ENCODE measurements at places on chromosomes 5 and 9. TPM values are rescaled to one million over a fixed set of nuclear protein-coding genes. Genes with fewer than 3 reads are reported as not detected.

Gene RFK
- polyA plus RNA-seq, result 92.5 TPM

DNA sequence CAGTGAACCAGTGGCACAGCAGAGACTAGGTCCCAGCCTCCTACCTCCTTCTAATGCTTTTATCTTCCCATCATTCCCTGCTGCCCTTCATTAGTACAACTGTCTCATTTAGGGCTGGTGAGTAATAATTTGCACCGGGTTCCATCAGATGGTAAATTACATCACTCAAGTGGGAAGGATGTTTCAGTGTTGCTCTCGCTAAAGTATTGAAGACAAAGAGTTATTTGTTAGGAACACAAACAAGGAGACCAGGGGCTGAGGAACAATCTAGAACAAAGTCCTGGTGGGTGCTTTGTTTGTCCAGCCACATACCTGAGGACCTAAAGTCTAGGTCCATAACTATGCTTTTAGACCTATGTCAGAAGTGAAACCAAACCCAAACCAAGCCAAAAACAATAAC lies 52.4 kb downstream of the SEC61B start:
- H3K4me1 ChIP-seq, result no peaks in the 10 kb centered on the region
- no peak overlapping the region for H3K4me3 ChIP-seq
- no peaks in the 10 kb centered on the region for H3K36me3 ChIP-seq
- DNase-seq, result no peak

Gene SPATA31D4
- not detected for polyA plus RNA-seq

DNA sequence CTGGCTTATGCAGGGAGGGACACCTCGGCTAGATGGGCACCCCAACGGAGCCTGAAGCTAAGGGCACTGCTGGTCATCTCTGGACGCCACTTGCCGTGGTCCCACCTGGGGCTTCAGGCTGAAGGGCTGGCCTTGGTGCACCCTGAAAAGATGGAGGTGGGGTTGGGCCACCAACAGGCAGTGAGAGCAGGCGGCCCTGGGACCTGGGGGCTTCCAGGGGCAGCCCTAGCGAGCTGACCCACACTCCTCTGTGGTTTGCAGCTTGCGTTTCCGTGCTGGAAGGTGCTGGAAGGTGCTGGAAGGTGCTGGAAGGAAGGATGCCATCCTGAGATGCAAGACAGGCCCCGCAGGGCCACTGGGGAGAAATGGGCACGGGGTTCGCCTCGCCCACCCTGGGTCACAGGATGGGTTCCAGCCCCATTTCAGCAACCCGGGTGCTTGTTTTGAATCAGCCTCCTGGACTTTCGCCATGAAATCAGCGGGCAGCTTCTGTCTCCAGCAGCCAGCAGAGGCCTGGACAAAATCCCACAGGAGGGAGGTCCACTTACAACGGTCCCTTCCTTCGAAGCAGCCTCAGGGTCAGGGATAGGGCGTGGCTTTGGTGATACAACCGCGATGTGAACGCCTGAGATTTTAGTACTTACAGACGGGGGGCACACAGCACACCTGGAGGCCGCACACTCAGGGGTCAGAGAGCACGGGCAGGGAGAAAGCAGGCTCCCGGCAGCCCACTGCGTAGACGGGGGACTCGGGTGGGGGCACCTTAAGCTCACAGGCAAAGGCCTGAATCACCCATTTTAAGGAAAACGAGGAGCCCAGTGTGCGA lies 303.1 kb upstream of the IRX4 start:
- no peaks in the 10 kb centered on the region for H3K27me3 ChIP-seq
- H3K27ac ChIP-seq, result no peak overlapping the region
- H3K4me3 ChIP-seq, result no peak overlapping the region
- H3K4me1 ChIP-seq, result no peaks in the 10 kb centered on the region
- no peak for DNase-seq
- no peaks in the 10 kb centered on the region for H3K36me3 ChIP-seq

Gene OR13C8
- not detected for polyA plus RNA-seq

DNA sequence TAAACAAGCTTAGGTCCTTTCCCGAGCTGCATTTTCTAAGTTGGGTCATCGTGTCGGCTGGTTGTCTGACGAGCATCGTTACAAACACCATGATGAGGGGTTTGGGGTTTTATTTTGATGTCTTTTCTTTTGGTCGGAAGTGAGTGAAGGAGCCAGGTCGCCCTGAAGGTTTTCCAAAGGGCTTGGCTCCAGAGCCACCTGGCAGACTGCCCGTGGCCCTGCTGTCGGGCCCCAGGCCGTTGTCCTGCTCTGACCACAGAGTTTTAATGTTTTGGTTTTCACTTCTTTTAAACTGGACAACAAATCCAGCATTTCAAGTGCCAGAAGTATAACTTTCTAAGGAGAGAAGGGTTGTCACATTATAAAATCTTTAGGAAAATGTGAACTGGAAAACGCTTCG lies 42.3 kb downstream of the TENT4A start:
- no peaks in the 10 kb centered on the region for H3K4me1 ChIP-seq
- DNase-seq, result peak; percentile 56
- H3K27me3 ChIP-seq, result no peaks in the 10 kb centered on the region
- H3K27ac ChIP-seq, result no peak overlapping the region
- H3K4me3 ChIP-seq, result no peak overlapping the region

DNA sequence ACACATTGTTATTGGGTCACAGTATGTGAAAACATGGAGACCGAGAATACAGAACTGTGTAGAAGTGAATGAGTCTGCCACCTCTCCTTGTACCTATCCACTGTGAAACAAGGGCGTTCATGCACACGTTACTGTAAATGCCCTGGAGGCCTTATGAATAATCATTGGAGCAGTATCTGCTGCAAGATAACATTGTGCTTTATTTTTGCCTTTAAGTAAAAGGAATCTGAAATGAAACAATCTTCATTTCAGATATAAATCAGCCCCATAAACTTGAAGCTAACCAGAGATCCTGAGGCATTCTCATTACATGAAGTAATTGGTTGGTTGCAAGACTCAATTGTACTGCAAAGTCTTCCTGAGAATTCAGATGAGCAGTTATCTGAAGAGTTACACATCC lies 419.6 kb downstream of the KDM4C start:
- H3K36me3 ChIP-seq, result no peaks in the 10 kb centered on the region
- no peak overlapping the region for H3K4me3 ChIP-seq
- DNase-seq, result no peak
- peaks cover 21% of the 10 kb centered on the region for H3K4me1 ChIP-seq
- H3K27me3 ChIP-seq, result no peaks in the 10 kb centered on the region

DNA sequence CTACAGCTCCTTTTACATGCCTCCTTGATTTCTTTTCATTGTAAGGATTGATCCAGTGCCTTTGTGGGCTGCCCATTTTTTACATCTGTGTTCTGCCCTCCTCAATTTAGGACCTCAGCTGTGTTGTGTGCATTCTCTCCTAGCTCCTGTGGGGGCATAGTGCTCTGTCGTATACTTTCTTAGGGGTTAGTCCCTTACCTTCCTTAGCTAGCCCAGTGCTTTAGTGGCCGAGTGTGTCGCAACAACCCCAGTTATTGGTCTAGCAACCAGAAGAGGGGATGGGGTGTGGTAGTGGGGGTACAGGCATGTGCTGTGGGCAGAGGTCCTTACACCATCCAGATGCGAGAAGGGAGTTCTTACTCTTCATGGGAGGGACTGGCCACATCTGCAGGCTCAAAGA lies 12.1 kb downstream of the MTRR start:
- H3K27me3 ChIP-seq, result no peaks in the 10 kb centered on the region
- H3K27ac ChIP-seq, result no peak overlapping the region
- peaks cover 29% of the 10 kb centered on the region for H3K36me3 ChIP-seq
- no peaks in the 10 kb centered on the region for H3K4me1 ChIP-seq
- no peak overlapping the region for H3K4me3 ChIP-seq

DNA sequence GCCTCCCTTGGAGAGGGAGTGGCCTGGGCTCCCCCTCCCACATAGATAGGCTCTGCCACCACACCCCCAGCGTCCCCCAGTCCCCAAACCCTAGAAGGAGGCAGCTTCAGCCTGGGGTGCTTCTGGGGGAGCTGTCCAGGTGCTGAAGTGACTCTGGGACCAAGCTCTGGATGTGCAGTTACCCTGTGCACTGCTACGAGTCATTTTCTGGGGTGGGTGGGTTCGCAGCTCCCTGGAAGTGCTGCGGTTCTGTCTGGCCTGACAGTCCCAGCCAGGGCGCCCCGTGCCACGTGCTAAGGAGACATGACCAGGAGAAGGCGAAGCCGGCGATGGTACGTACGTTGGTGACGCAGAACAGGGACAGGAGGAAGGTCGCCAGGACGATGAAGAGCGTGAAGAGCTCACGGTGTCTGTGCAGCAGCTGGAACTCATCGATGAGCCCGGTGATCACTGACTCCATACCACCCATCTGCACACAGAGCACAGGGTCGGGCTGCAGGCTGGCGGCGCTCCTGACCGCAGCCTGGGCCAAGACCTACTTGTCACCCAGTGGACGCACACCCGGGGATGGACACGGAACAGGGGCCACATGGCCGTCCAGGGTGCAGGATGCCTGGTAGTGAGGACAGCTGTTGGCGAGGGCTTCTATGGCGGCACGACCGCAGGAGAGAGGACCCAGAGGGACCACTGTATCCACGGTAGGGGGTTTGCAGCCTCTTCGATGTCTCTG lies 35.7 kb downstream of the SLC6A3 start:
- H3K4me3 ChIP-seq, result no peak overlapping the region
- H3K27ac ChIP-seq, result no peak overlapping the region
- peak; percentile 52 for DNase-seq
- H3K36me3 ChIP-seq, result no peaks in the 10 kb centered on the region
- H3K27me3 ChIP-seq, result no peaks in the 10 kb centered on the region

GRCh38 chr5:89946916-89947315 lies 462.6 kb downstream of the CETN3 start:
- H3K27me3 ChIP-seq, result no peaks in the 10 kb centered on the region
- H3K4me3 ChIP-seq, result no peak overlapping the region
- H3K27ac ChIP-seq, result no peak overlapping the region
- H3K4me1 ChIP-seq, result peaks cover 5% of the 10 kb centered on the region
- no peak for DNase-seq

- H3K27me3 ChIP-seq, result no peaks in the 10 kb centered on the region
- H3K36me3 ChIP-seq, result no peaks in the 10 kb centered on the region
- no peak overlapping the region for H3K27ac ChIP-seq
- no peak overlapping the region for H3K4me3 ChIP-seq
- H3K4me1 ChIP-seq, result peaks cover 14% of the 10 kb centered on the region
Observed at GRCh38 chr5:90170261-90170660, 239.3 kb downstream of the CETN3 start.

- DNase-seq, result no peak
- H3K27me3 ChIP-seq, result no peaks in the 10 kb centered on the region
- no peaks in the 10 kb centered on the region for H3K36me3 ChIP-seq
- peak overlapping the region; percentile 65 for H3K27ac ChIP-seq
- peaks cover 23% of the 10 kb centered on the region for H3K4me1 ChIP-seq
Observed at GRCh38 chr9:96612966-96613589, 6.6 kb downstream of the CDC14B start.

- DNase-seq, result no peak
- H3K4me1 ChIP-seq, result no peaks in the 10 kb centered on the region
- H3K36me3 ChIP-seq, result no peaks in the 10 kb centered on the region
- no peak overlapping the region for H3K27ac ChIP-seq
- no peak overlapping the region for H3K4me3 ChIP-seq
- H3K27me3 ChIP-seq, result no peaks in the 10 kb centered on the region
Observed at GRCh38 chr5:147051193-147051592, 172.6 kb upstream of the PPP2R2B start.

DNA sequence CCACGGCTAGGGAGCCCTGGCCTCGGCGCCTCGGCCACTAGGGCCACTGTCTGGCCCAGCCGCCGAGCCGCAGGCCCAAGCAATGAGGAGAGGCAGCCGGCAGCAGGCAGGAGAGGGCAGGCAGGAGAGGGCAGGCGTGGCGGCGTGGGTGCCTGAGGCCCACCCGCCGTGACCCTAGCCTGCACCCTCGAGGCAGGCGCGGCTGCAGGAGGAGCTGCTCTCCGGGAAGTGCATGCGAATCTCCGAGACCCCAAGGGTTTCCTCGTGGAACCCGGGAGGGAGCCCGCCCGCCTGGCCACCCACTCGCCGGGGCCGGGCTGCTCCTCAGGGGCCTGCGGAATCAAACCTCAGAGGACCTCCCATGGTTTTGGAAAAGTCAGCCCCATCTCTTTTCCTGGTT lies 9.3 kb downstream of the GRIN1 start:
- no peaks in the 10 kb centered on the region for H3K36me3 ChIP-seq
- DNase-seq, result no peak
- no peak overlapping the region for H3K4me3 ChIP-seq
- H3K4me1 ChIP-seq, result no peaks in the 10 kb centered on the region
- H3K27me3 ChIP-seq, result peaks cover 64% of the 10 kb centered on the region

DNA sequence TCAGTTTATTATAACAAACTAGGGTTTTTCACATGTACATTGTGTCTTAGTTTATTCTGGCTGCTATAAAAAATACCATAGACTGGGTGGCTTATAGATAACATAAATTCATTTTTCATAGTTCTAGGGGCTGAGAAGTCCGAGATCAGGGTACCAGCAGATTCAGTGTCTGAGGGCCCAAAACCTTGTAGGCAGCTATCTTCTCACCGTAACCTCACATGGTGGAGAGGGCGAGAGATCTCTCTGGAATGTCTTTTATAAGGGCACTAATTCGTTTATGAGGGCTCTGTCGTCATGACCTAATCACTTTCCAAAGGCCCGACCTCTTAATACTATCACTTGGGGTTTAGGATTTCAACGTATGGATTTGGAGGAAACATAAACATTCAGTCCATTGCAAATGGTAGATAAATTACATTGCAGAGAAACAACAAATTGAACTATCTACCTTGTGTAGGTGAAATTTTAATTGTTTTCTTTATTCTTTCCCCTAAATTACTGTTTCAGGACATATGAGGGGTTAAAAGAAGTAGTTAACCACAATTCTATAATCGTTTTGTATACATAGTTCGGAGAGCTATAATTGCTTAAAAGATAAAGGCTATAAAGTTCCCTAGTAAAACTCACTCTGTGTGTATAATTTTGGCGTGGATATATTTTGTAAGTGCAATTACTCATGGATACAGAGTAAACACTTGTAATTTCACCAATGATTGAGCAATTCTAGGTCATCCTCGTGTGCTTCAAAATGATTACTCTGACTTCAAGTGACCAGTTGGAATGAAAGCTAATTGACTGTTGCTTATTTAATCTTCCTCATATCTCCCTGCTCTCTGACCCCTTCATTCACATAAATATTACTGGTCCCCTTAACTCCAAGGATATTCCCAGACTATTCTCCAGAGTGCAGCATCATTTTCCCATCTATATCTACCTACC lies 247.5 kb upstream of the TMEM161B start:
- no peaks in the 10 kb centered on the region for H3K4me1 ChIP-seq
- no peak for DNase-seq
- no peaks in the 10 kb centered on the region for H3K27me3 ChIP-seq
- H3K36me3 ChIP-seq, result no peaks in the 10 kb centered on the region
- no peak overlapping the region for H3K27ac ChIP-seq
- no peak overlapping the region for H3K4me3 ChIP-seq

Gene FBP2
- polyA plus RNA-seq, result not detected
